ENCODE measurements at places on chromosomes 7 and 10.
A peak's percentile ranks its signal among the peaks of the same experiment; 100 is the strongest.

- DNase-seq: no peak
Measured at GRCh38 chr7:44117801-44118429, 5.4 kb downstream of the POLD2 start.

- no peak for DNase-seq
Measured at GRCh38 chr10:88309365-88309764, 273.8 kb downstream of the RNLS start.

DNA sequence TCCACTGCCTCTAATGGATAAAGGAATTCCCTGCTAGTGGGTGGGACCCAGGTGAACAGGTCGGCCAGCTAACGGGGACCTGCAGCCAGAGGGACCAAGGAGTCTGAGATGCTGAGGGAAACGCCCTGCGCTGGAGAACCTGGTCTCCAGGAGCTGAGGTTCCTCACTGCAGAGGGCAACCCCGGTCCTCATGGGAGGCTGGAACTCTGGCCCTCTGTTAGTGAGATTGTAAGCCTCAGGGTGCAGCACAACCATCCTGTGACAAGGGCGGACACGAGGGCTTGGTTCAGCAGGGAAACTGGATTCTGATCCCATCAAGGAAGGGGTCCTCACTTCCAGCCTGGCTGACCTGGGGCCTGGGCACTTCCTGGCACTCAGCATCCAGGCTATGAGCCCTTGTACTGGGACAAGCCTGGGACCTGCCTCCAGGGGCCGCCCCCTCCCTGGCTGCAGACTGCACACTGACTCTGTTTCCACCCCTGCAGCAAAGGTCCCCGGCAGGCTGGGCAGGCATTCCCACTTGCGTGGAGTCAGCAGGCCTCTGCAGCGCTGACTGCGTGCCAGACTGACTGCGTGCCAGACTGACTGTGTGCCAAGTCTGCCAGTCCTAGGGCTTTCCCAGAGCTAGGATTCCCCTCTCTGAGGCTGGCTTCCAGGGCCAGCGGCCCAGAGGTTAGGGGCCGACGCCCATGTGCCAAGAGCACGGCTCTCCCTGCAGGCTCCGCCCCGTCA lies 143.2 kb downstream of the MAPK8 start:
- DNase-seq: no peak

DNA sequence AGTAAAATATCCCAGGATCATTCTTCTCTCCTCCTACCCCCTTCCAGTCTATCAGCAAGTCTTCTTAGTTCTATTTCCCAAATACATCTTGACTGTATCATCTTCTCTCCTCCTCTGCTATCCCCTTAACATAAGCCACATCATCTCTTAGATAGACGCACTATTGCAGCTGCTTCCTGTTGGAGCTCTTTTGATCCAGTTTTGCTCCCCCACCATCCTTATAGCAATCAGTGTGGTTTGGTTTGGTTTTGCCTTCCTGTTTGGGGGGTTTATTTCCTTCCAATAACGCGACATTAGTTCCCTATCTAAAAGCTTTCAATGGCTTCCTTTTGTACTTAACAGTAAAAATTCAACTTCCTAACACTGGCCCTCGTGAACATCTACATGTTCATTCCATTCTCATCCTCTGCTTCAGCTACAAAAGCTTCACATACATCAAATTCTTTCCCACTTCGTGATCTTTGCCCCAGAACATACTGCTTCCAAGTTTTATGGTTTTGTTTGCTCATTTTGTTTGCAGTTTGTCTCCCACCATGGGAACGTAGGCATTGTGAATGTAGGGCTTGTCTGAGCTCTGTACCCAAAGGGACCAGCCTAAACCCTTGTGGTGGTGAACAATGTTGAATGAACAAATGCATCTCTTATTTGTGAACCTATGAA lies 33.7 kb upstream of the PLXDC2 start:
- DNase-seq: no peak

- peak; percentile 98 for DNase-seq
Measured at GRCh38 chr10:17214971-17215781, 12.9 kb upstream of the VIM start.

DNA sequence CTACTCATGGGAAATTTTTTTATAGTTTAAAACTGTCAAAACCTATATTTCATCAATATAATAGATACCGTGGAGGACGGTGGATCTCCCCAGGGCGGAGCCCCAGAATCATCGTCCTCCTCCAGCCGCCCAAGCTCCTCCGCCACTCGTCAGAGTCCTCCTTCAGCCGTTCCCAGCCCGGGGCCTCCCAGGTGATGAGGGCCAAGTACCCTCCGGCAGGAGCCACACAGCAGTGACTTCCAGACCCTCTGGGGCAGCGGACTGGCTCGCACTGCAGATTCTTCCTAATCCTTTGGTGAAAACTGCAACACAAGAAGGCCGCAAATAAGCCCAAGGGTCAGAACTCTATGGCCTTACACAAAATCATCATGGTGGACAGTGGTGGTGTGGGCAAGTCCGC lies 26.8 kb upstream of the ABCB5 start:
- no peak for DNase-seq

GRCh38 chr7:134553976-134554375 lies 5.1 kb downstream of the AKR1B15 start:
- no peak for DNase-seq

GRCh38 chr10:100743626-100744135 lies 1.7 kb upstream of the PAX2 start:
- DNase-seq: peak; percentile 44

- DNase-seq: no peak
Measured at GRCh38 chr10:121087129-121087528, 236.0 kb downstream of the WDR11 start.

DNA sequence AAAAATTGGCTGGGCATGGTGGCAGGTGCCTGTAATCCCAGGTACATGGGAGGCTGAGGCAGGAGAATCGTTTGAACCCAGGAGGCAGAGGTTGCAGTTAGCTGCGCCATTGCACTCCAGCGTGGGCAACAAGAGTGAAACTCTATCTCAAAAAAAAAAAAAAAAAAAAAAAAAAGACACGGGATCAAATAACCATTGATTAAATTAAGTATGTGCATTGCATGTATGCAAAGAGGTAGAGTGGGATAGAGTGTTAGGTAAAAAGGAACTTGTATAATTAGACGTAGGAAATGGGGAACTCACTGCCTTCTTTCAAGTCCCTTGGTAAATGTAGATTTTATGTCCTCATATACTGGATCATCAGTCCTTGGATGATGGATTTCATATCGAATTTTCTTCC lies 13.1 kb downstream of the VCL start:
- DNase-seq: no peak

GRCh38 chr10:89389254-89389653 lies 3.2 kb upstream of the IFIT1 start:
- peak; percentile 29 for DNase-seq

- no peak for DNase-seq
Measured at GRCh38 chr7:16347827-16348192, 73.5 kb downstream of the CRPPA start.

DNA sequence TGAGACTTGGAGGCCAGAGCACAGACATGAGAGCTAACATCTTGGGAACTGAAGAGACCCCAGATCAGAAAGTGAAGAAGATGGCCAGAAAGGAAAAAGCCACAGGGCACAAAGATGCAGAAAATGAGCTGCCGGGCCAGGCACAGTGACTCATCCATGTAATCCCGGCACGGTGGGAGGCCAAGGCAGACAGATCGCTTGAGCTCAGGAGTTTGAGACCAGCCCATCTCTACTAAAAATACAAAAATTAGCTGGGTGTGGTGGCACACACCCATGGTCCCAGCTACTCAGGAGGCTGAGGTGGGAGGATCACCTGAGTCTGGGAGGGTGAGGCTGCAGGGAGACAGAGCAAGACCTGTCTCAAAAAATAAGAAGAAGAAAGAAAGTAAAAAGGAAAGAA lies 81.4 kb upstream of the MGMT start:
- no peak for DNase-seq

DNA sequence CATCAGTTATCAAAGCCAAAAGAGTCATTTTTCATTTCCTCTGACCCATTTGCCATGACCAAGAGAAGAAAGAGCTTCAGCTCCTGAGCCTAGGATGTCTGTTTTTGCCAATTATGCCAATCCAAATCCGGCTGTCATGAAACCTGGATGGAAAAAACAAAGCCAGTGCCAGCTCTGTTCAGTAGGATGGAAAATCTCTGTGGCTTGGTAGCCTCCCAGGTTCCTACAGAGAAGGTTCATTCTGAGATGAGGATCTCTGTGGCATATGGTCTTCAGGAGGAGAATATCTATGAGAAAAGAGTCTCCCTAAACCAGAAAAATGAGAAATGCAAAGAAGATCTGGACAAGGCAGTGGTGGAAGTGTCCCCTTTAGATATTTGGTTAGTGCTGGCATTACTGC lies 475.4 kb downstream of the CNTNAP2 start:
- no peak for DNase-seq

- no peak for DNase-seq
Measured at GRCh38 chr7:37391791-37392672, 56.6 kb downstream of the ELMO1 start.

DNA sequence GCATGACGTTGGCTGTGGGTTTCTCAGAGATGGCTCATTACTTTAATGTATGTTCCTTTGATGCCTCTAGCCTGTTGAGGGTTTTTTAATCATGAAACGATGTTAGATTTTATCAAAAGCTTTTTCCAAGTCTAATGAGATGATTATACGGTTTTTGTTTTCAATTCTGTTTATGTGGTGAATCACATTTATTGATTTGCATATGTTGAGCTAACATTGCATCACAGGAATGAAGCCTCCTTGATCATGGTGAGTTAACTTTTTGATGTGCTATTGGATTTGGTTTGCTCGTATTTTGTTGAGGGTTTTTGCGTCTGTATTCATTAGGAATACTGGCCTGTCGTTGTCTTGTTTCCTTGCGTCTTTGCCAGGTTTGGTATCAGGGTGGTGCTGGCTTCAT lies 52.3 kb upstream of the PTPN12 start:
- DNase-seq: no peak

DNA sequence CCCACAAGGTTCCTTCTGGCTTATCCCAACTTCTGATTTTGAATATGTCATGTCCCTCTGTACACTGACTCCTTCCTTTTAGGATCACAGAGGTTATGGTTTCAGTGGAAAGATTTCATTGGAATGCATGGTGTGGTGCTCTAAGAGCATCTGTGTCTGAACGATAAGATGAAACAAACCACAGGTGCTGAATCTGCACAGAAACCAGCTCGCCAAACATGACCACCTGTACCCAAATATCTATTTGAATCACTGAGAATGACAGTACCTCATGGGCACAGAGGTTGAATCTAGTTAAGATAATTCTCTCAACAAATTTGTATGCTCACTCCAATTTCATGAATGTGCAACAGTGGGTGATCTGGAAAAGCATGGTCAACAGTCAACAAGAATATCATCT lies 105.3 kb downstream of the DGKI start:
- DNase-seq: no peak

- DNase-seq: no peak
Measured at GRCh38 chr7:157469181-157470016, 132.6 kb downstream of the DNAJB6 start.

GRCh38 chr10:100319707-100320402 lies 10.2 kb downstream of the PKD2L1 start:
- no peak for DNase-seq

DNA sequence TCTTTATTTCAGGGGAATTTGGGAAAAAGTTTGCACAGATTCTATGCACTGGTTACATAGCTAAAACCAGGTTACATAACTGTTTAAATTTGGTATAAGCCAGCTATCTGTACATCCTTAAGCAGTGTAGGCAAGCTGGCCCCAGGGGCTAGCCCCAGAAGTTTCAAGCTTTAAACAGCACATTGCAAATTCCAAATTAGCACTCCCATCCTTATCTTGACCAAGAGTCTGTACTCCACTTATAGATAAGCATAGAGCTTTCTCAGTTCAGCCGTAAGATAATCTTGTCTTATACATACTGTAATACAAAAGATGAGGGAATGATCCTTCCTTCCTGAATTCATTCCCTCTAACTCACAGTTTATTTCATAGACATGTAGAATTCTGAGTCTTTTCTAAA lies 109.3 kb downstream of the SPAG6 start:
- DNase-seq: no peak

GRCh38 chr10:1363446-1364121 lies 307.4 kb downstream of the WDR37 start:
- no peak for DNase-seq

- no peak for DNase-seq
Measured at GRCh38 chr10:31581741-31582323, 262.8 kb downstream of the ZEB1 start.

DNA sequence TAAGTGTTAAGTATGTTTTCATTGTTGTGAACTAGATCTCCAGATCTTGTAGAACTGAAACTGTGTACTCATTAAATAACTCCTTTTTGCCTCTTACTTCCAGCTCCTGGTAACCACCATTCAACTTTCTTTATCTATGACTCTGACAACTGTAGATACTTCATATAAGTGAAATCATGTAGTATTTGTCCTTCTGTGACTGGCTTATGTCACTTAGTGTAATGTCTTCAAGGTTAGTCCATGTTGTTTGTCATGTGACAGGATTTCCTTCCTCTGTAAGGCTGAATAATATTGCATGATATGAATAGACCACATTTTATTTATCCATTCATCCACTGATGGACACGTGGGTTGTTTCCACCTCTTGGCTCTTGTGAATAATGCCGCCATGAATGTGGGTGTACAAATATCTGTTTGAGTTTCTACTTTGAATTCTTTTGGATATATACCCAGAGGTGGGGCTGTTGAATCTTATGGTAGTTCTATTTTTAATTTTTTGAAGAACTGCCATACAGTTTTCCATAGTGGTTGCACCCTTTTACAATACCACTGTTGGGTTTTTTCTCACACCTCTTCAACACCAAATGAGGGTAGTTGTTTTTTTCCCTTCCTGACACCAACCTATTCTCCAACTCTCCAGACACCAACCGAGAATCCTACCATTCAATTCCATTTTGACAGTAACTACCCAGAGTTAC lies 10.7 kb upstream of the FMC1 start:
- DNase-seq: no peak

DNA sequence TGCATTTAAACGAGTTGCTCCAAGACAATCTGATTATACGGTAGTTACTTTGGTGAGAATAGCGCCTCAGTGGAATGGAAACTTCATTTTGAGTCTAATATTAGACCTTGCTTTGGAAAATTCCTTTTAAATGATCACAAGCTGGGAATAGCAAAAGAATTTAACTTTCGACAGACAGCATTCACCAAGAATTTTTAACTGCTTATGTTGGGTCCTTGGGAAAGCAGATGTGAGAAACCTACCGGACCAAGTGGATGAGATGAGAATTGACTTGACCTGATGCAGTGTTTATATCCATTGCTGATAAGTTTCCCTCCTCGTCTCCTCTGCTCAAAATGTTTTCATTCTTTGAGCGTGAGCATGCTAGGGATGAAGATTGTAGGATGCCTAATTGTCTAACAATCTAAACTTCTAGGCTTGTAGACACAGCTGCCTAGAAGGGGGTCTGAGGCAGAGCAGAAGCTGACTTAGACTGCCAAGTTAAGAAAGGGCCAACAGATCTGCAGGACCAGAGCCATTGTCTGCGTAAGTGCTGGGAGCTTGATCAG lies 126.9 kb downstream of the CNNM2 start:
- DNase-seq: peak; percentile 88

DNA sequence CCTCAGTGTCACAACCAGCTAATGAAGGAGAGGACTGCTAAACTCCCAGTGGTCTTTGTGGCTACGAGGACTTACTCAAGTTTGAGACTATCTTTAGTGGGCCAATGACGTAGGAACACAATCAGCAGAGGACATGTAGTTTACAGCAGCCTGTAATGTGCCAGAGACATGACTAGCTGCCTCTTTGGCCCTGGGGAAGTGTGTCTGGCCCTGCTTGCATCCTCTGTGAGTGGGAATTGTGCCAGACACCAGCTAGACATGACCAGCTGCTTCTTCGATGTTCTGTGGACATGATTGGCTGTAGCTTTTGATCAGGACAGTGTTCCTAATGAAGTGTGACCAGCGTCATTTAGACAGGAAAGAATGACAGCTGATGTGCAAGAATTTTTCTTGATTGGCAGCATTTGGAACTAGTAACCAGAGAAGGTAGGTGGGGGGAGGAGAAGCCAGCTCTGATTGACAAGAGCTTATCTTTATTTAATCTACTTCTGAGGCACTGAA lies 141.7 kb downstream of the AUTS2 start:
- peak; percentile 59 for DNase-seq

Measured in fibroblast of lung (primary cell).